ENCODE measurements at places on chromosomes 13 and 19. TPM values are rescaled to one million over a fixed set of nuclear protein-coding genes. Genes with fewer than 3 reads are reported as not detected.

DNA sequence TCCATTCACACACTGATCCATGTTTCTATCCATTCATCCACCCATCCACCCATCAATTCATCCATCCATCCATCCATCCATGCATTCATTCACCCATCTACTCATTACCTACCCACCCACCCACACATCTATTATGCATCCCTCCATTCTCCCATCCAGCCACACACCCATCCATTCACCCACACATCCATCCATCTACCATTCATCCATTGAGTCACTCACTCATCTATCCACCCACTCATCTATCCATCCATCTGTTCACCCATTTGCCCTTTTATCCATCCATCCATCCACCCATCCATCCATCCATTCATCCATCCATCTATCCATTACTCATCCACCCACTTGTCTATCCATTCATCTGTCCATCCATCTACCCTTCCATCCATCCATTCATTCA lies 30.1 kb downstream of the CELF5 start:
- no peak for DNase-seq

DNA sequence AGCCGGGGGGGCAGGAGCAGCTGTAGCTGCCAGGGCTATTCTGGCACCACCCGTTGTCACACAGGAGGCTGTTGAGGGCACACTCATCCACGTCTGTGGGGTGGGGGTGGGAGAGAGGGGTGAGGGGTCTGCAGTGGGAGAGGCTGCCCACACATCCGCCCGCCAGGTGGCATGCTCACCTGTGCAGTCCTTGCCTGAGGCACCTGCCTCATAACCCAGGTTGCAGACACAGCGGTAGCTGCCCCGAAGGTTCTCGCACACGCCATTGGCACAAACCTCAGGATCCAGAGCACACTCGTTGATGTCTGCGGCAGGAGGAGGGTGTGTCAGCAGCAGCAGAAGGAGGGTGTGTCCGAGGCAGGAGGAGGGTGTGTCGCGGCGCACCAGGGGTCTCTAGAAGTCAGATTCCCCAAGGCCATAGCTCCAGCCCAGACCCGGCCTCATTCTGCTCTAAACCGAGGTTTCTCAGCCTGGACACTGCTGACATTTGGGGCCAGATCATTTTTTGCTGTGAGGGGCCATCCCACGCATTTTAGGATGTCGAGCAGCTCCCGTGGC lies 20.3 kb downstream of the FBN3 start:
- no peak for DNase-seq

GRCh38 chr19:9075064-9075949 lies 11.6 kb upstream of the OR1M1 start:
- peak; percentile 75 for DNase-seq

Gene STARD13
- total RNA-seq: 35.1 TPM

Gene CYP4F2
- total RNA-seq: not detected

- no peak for DNase-seq
Measured at GRCh38 chr19:13884726-13885591, 8.0 kb downstream of the NANOS3 start.

GRCh38 chr19:2083174-2083854 lies 12.8 kb downstream of the MOB3A start:
- no peak for DNase-seq

Gene C19orf67
- total RNA-seq: not detected

Measured in SJCRH30 (cell line).